ENCODE measurements at places on chromosomes 16 and 17.
A peak's percentile ranks its signal among the peaks of the same experiment; 100 is the strongest.

DNA sequence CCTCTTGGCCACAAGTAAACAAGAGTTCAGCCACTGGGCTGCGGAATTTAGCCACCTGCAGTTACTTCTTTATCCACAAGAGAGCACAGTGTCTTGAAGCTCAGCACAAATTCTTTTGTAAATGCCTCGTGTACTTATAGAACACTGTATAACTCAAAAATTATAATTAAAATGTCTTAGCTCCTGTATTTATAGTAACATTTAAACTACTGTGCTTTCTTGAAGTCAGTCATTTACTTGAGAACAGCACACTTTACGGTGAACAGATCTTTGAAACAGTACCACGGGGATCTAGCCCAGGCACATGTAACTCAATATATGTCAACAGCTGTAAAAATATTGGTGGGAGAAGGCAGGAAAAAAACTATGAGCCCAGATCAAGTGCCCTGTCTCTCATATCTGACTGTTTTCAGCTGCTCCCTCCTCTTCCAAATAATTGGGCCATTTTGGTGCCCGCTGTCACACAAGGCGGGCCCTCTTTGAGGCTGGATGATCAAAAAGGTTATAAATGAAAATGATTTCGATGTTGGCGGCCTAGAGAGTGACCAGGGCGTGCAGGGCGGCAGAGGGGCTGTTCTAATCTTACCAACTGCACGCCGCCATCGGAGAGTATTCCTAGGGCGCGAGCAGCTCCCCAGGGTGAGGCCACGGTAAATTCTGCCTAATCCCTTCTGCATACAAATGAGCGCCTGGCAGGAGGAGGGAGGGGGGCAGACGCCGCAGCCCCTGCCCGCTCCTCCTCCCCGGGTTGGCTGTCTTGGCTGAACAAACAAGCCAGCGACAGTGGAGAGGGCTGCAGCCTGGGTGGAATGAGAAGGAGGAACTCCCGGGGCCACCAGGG, 183.2 kb downstream of the C16orf78 start:
- no peak for DNase-seq

- peak; percentile 66 for DNase-seq
Measured at GRCh38 chr16:85615852-85616606, 2.9 kb downstream of the GSE1 start.

DNA sequence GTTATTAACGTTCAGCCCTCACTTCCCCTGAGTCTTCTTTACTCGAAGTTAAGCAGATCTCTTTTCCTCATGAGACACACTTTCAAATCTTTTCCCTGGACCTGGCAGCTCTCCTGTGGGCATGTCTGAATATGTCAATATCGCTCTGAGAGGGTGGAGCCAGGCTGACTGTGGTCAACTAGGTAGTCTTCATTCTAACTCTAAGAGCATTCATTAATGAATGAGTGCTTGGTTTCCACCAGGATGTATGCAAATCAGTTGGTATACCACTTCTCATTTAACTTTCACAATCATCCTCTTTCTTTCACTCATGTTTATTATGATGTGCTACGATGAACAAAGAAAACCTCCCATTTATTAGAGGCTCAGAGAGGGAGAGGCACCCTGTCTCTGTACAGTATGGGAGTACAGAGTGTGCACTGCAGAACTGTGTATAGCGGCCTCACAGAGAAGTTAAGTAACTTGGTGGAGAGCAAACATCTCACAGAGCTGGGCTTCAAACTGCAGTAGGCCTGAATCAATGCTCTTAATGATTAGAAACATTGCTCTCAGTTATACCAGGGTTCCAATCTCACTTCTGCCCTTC, 39.9 kb downstream of the OTOA start:
- no peak for DNase-seq

- DNase-seq = peak; percentile 51
Measured at GRCh38 chr17:21119247-21119918, 7.4 kb upstream of the DHRS7B start.

- DNase-seq = no peak
Measured at GRCh38 chr16:79090966-79091365, 509.6 kb downstream of the MAF start.
